ENCODE measurements at places on chromosomes 16 and 17.

- DNase-seq = peak; percentile 23
Observed at GRCh38 chr17:63495491-63495890, 18.6 kb downstream of the ACE start.

DNA sequence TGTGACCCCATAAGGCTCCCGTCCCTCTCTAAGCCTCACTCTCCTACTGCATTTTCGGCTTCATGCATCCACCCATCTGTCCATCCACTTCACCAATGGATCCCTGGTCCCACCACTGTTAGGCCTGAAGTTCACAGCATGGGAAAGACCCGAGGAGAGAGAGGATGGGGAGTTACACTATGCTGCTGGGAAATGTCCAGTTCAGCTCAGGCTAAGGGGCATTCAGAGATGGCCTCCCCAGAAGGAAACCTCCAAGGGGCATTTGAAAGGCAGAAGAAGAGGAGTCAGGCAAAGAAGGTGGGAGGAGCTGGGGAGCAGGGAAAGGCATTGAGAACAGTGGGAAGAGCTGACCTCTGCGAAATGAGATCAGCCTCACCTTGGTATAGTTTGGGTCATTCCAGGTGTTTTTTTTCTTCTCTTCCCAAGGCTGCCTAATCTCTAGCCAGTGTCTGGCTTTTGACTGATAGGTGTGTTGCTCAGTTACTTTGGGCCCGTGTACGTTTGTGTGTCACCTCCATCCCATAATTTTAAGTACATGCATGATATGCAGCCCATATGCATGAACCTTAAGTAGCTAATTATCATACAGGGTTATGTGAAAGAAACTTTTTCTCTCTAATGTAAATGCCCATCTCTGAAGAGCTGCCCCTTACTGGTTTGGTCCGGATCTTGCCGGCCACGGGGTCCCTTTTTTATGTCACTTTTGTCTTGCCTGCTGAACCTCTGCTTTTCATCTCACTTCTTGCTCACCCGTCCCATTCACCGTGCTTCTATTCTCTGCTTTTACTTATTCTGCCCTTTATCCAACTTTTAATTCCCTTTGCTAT is 11.6 kb upstream of the DRC7 start:
- no peak for DNase-seq

DNA sequence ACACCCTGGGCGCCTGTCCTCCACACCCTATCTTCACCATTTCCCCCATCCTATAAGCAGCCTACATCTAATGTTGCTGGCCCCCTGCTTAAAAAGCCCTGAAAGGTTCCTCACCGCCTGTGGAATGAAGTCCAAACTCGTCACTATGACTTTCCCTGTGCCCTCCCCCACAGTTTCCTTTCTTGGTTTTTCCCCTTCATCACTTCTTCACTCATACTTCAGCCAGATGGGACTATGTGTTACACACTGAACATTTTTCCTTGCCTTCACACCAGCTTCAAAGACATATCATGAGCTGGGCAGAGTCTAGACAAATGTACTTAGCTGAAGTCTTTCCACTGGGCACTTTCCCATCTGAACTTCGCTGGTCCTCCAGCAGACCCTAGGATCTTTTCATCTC is 1.5 kb upstream of the MARCHF10 start:
- DNase-seq = no peak

GRCh38 chr17:37488009-37488604 is 1.6 kb upstream of the DUSP14 start:
- DNase-seq = peak; percentile 81

GRCh38 chr17:304461-304860 is 48.1 kb downstream of the RPH3AL start:
- DNase-seq = no peak

DNA sequence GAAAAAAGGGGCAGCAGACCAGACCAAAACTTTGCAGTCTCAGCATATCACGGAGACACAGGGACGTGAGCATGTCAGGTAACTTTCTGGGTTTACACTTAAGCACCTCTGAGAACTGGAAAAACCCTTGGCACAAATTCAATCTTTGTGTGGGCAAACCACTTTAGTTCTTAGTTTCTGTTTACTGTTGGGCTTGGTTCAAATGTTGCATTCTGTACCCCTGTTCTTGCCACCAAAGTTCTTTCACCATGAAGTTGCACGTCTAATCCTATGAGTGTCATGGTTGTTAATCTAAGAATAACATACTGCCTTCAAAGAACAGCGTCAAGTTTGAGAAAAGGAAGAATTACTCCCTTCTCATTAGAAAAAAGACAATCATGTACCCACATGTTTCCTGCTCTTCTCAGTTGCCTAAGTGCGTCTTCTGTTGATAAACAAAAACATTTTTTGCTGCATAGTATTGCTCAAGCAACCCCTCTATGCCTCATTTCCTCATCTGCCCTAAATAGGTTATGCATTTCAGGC is 11.6 kb downstream of the KRT33A start:
- DNase-seq = no peak

DNA sequence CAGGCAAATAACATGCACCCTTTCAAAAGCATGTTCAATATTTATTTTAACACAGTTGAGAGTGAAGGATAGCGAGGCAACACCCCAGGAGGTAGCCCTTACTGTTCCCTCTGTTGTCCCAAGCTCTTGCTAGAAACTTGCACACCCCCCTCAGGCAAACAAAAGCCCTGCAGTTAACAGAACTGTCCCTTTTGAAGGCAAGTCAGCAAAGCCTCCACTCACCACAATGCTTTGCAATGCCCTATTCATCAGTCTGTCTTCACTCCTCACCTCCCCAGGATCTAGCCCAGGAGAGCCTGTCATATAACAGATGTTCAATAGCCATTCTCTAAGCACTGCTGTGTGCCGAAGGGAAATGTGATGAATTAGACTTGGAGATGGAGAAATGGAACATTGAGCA is 3.5 kb upstream of the CNEP1R1 start:
- no peak for DNase-seq

- DNase-seq = peak; percentile 16
Observed at GRCh38 chr17:63950940-63951907, 19.1 kb upstream of the CD79B start.

- DNase-seq = no peak
Observed at GRCh38 chr16:74898659-74899058, 86.3 kb downstream of the WDR59 start.

DNA sequence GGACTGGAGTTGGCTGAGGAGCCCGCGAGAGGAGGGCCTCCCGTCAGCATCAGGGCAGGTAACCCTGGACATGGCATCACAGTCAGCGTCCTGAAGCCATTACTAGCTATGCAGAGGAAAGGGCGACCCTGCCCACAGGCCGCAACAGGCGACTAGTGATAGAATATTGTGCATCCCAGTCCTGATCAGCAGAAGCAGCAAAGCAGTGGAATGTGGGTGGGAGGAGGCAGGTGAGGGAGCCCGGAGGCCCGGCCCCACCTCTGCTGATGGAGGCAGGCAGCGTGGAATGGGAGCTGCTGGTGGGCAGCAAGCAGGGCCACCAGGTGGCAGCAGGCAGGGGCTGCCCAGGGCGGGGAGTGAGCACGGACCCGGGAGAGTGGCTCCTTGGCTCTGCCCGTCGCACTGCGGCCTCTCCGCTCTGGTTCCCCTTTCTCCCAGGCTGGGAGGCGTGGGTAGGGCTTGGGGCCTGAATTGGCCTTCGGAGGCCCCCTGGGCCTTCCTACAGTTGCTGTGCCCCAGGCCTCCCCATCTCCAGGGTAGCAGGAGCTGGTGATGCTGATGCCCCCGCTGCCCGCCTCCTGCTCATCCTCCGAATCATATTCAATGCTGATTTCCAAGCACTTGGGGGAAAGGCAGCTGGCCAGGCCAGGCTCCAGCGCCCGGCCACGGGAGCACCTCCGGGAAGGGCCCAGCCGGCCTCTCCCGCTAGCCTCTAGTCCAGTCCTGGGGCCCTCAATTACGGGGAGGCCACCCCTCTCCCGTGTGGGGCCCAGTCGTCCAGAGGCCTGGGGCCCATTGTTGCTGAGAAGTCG is 20.2 kb downstream of the TSPOAP1 start:
- DNase-seq = no peak

GRCh38 chr17:7208027-7208571 is 11.5 kb downstream of the DLG4 start:
- DNase-seq = no peak

DNA sequence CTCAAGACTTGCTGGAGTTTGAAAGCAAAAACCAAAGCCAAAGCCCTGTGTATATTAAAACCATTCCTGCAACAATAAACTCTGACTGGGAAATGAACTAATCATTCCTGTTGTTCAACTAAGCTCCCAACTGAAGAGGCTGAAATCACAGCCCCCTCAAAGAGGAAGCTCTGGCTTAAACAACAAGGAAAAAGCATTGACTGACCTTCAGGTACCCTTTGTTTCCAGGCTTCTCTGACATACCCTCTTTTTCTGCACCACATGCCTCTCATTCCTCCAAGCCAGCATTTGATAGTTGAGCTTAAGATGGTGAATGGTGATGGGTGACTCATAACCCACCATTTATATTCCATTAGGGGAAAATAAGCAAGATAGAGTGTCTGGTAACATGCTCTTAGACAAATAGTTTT is 470.9 kb upstream of the SOX9 start:
- DNase-seq = no peak

DNA sequence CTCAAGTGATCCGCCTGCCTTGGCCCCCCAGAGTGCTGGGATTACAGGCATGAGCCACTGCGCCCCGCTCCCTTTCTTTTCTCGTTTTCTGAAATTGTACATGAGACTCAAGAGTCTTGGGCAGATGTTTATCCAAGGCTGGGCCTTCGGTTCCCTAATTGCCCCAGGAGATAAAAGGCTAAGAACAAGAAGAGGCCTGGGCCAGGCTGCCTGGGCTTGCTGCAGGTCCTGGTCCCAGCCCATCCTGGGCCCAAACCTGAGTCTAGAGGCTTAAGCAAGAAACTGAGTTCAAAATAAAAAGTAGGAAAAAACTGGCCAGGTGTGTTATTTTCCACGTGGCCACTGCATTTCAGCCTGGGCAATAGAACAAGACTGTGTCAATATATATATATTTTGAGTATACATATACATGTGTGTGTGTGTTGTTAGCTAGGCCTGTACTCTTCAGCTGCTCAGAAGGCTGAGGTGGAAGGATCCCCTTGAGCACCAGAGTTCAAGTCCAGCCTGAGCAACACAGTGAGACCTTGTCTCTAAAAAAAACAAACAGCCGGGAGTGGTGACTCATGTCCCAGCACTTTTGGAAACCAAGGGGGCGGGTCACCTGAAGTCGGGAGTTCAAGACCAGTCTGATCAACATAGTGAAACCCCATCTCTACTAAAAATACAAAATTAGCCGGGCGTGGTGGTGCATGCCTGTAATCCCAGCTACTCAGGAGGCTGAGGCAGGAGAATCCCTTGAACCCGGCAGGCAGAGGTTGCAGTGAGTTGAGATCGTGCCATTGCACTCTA is 6.8 kb upstream of the CLUH start:
- DNase-seq = no peak

- peak; percentile 24 for DNase-seq
Observed at GRCh38 chr17:31488264-31488981, 96.9 kb downstream of the RAB11FIP4 start.

DNA sequence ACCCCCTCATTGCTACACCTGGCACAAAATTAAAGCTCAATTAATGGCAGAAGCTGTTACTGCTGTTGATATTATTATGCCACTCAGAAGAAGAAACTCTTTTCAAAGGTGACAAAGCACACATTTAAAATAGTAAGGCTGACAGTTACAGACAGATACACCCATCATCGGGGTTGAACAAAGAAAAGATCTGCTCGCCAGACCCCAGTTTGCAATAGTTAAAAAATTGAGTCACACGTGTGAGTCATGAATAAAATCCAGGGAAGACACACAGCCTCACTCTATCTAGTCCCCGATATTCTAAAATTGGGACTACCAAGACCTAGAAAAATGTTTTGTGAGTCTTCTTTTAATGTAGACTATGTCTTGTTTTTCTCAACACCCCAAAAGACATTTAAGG is 330.0 kb upstream of the SOX9 start:
- no peak for DNase-seq

DNA sequence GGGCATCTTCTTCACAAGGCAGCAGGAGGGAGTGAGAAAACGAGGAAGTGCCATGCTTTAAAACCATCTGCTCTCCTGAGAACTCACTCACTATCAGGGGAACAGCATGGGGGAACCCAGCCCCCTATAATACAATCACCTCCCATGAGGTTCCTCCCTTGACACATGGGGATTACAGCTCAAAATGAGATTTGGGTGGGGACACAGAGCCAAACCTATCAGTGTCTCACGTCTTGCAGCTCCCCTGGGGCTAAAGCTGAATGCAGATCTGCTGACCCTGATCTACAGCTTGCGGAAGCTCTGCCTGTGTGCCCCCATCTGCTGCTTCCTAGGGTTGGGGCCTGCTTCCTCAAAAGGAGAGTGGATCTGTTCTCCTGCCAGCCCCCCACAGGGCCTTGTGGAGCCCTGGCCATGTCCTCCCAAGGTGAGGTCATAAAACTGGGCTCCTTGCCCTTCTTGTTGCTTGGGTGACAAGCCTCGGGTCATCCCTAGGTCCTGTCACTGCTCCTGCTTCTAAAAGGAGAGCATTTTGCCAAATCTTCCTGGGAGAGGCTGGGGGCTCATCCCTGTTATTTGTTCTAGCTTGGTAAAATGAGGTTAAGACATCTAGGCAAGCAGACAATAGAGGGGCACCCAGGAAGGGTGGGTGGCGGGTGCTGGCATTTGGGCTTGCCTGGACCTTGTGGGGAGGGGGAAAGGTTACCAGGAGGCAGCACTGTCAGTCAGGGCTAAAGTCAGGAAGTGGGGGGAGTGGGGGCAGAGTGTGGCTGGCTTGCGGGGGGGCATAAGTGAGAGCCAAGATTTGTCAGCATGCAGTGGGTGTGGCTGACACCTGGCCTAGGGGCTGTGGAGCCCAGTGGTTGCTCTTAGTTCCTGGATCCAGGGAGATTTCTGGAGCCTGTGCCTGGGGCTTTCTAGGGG is 16.0 kb downstream of the KRT33A start:
- no peak for DNase-seq

DNA sequence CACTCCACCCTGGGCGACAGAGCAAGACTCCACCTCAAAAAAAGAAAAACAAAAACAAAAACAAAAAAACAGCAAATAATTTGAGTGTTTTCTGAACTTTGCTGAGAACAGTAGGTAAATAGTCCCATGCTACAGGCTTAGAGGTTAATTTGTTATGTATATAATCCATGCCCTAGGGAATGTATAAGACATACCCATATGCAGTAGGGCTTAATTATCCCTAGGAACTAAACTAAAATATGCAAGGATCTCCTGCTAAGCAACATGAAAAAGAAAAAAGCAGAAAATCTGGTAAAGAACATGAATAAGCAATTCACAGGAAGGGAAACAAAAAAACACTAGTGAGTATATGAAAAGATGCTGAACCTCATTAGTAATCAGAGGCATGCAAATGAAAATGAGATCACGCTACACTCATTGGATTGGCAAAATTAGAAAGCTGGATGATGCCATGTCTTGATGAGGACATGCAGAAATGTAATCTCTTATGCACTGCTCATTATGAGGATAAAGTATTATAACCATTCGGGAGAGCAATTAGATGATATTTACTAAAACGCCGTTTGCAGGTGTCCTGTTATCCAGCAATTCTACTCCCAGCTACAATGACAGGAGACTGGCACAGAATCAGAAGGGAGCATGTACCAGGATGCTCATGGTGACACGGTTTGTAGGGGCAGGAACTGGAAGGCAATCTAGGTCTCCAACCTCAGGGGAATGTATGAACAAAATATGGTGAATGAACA is 5.6 kb downstream of the KCTD13 start:
- no peak for DNase-seq
